Right renal pelvis (tissue), 4 donors: ENCODE measurements at places on chromosomes 4 and X.

DNA sequence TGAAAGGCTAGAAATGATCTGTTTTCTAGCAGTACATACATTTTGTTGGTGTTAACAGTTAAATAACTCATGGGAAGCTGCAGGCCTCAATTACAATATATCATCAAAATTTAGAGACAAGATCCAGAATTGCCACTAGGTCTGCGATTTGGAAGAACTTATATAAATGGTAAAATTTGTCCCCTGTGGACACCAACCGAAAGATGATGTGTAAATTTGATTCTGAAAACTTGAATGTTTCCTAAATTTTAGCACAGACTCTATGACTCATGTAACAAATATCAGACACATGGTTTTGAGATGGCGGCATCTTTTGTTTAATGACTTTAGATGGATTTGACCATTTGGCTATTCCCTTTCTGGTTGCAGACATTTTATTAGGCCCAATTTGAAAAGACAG is 6.0 kb upstream of the HPGDS start:
- no peak for DNase-seq

DNA sequence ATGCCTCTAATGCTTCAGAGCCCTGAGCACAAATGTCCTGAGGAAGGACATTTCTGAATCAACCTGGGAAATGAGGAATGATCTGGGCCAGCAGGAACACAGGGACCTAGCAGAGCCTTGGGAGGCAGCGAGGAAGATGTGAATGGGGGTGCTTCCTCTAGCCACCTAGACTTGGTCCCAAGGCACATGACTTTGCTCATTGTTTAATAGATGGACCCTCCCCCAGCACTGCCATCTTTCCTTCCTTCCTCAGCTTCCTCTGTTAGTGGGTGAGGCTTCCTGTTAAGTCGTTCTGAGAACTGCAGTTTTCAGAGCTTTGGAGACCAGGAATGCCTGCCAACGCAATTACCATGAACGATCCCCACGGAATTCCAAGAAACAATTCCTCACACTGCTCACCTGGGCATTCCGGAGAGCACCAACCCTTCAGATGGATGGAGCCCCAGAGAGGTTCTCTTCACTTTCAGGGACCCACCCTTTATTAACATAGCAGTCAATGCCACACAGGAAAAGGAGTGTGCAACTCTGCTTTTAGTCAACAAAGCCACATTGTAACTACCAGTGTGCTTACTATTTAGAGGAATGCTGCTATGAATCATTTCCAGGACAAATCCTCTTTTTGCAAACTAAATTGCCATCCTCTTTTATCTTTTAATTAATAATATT is 48.5 kb upstream of the STIM2 start:
- DNase-seq = no peak

DNA sequence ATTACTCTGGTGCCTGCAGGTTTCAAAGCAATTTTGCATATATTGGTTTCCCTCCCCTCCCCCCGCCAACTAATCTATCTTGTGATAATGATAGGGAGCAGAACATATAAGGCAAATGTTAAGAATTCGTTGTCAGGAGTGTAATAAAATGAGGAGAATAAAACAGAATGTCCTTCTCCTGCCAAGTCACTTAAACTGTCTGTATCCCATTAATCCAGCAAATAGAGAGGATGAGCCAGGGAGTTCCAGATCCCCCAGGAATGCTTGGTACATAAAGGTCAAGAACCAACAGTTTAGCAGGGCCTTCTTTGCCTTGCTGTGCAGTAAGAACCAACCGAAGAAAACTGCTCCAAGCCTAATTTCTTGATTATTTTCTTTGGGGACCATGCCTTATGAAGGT is 141.4 kb downstream of the AMELX start:
- DNase-seq = no peak

DNA sequence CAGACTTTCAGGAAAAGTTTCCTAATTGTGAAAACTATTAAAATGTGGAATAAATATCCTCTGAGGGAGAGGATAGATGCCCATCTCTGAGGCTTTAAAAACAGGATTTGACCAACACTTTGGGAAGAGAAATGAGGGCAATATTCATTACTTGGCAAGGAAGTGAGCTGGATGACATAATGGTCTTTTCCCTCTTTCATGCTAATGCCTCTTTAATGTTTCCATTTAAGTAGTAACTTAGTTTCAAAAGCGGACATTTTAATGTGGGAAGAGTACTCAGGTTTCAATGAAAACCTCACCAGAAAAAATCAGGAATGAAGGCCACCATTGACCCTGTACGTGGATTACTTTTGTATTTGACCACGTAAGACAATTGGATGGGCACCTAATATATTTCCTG is 503.3 kb downstream of the ANKRD50 start:
- DNase-seq = no peak

DNA sequence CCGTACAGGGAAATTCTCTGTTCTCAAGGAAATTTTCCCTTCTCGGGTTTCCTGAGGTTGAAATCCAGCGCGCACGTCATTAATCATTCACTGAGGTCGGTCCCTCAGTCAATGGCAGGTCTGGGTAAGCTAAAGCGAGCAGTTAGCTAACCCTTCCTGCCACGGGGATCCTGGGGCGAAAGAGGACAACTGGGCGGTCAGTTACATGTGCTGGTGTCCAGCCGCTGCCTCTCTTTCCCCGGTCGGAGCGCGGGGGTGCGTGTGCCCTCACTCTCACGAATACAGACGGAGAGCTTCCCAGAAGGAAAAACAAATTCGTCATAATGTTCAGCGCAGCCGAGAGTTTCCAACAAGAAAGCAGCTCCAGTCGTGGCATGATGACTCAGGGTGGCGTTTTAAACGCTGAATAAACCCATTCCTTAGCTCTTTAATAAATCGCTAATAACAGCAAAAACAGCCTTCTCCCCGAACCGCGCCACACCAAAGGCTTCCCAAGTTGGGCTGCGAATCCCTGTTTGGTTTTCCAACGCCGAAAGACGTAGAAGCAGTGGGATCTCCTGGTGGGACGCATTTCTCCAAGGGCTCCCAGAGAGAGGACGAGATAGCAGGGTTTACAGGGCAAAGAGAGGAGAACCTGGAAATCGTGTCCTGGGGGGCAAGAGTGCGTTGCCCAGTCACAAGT is 752 bp upstream of the FGF5 start:
- no peak for DNase-seq

GRCh38 chrX:72532366-72532765 is 40.3 kb downstream of the HDAC8 start:
- no peak for DNase-seq

DNA sequence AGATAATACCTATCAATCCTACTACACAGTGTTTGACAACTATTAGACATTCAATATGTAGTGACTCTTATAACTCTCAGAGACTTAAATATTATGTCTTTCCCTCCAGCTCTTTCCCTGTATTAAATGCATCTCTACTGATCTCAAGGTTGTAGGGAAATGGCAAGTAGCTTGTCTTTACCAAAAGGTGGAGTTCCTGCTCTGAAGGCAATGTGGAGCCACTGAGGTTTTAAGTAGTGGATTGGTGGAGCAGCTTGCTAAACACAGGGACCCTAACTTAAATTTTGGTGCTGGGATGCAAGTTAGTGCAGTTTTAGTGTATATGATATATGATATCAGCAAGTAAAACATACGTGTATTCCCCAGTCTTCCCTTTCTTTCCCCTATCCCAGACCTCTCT is 13.1 kb downstream of the FNIP2 start:
- no peak for DNase-seq

GRCh38 chr4:44256414-44256813 is 192.2 kb downstream of the KCTD8 start:
- DNase-seq = no peak

DNA sequence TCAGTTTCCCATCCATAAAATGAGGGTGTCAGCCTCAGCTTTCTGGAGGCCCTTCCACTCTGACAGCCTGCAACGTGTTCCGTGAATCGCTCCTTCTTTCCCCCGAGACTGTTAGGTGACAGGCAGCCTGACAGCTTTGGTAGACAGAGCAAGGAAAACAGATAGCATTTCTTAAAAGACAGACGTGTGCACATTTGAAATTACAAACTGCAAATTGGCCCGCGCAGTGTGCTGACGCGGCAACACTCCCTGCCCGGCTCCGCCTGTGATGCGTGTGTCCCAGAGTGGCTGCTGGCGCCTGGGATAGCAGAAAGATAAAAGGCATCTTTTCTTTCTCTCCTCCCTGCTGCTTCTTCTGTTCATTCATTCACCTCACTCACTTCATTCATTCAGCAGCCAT is 245.3 kb downstream of the AFAP1 start:
- DNase-seq = no peak

DNA sequence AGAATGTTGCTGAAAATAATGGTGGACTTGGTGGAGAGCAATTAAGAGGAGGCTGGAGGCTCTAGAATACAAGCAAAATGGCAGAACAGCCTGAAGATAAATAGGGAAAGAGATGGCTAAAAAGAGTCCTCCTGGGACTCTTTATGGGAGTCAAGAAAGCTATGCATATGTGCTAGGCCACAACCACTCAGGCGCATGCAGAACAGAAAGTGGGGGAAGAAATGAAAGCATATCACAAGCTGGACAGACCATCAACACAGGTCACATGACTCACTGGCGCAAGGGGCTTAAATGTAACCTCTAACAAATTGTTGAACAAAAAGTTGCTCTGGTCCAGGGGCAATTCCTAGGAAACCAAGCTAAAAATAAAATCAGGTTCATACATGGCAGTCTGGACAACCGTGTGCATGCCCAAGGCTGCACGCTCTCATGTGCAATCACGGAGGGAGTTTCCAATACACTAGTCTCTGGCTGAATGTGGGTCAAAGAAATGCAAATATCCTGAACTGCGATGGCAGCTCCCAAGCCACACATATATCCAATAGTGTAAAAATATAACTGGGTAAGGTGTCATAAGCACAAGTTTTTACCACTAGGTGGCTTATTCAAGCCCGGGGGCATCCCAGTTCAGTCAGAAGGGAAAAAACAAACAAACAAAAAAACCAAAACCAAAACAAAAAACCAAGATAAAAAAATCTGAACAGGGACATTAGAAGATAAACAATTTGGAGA is 45.4 kb downstream of the ZNF711 start:
- DNase-seq = no peak

DNA sequence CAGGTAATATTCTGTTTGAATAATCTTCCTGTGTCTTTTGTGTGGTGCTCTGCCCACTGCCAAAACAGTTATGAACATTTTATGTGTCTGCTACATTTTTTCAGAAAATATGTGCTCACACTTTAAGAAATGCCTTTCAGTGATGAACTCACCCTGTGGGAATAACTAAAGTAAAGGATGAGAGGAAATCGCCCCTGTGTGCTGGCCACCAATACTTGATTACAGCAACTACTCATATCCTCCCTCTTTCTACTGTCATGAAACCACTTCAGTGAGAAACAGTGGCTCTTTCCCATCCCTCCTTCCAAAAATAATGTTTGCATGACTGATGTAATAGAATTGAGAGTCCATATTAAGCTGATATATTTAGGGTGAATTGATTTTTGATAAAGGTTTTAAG is 900.9 kb downstream of the RAB28 start:
- DNase-seq = no peak

DNA sequence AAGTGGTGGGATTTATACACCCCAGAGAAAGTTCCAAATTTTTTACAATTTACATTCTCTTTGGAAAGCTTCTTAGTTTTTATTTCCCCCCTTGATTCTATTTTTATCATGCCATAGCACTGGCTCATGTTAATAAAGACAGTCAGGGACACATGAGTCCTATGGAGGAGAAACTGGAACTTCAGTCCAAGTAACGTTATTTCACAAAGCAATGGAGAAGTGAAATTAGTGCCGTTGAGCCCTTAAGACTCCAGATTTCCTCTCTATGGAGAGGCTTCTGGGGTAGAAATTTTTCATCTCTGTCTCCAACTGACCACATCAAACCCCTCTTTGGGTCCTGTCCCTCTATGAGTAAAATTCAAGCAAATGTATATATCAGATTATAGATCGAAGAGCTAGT is 12.8 kb upstream of the TASL start:
- DNase-seq = no peak

DNA sequence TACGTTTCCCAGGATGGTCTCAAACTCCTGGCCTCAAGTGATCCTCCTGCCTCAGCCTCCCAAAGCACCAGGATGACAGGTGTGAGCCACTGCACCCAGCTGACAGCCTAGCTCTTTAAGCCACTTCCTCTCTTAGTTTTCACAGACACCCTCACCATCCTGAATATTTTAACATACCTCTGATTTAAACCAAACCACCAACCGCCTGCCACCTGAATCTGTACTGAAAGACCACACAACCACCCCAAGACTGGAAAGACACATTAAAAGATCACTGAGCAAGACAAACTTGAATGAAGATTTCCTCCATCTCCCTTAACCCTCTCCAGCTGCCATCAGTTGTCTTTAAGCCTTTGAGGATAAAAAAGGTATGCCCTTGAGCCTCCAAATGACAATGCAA is 110.6 kb downstream of the SH3KBP1 start:
- DNase-seq = no peak

- no peak for DNase-seq
Measured at GRCh38 chr4:36164900-36165630, 79.2 kb downstream of the ARAP2 start.

GRCh38 chr4:162163892-162164759 is at the start of gene FSTL5:
FSTL5 (minus strand) TSS chr4:162164000; CDS start chr4:162111396, 52,604 bp downstream.
- DNase-seq = peak; percentile 80

- no peak for DNase-seq
Measured at GRCh38 chr4:15794905-15795304, 16.8 kb downstream of the CD38 start.

GRCh38 chr4:74473155-74473811 is 28.3 kb downstream of the AREG start:
- DNase-seq = no peak
